ENCODE measurements at places on chromosomes 2 and 18. TPM values are rescaled to one million over a fixed set of nuclear protein-coding genes. Genes with fewer than 3 reads are reported as not detected.

FAM237A gene
- not detected for polyA plus RNA-seq

GAREM2 gene
- polyA plus RNA-seq = 4.0 TPM

SERPINB2 gene
- not detected for polyA plus RNA-seq

RNF152 gene
- 3.4 TPM for polyA plus RNA-seq

ANKRD53 gene
- 2.9 TPM for polyA plus RNA-seq

Measured in urinary bladder (tissue), 4 donors.